ENCODE measurements at places on chromosomes 4 and X. TPM values are rescaled to one million over a fixed set of nuclear protein-coding genes. Genes with fewer than 3 reads are reported as not detected.

DNA sequence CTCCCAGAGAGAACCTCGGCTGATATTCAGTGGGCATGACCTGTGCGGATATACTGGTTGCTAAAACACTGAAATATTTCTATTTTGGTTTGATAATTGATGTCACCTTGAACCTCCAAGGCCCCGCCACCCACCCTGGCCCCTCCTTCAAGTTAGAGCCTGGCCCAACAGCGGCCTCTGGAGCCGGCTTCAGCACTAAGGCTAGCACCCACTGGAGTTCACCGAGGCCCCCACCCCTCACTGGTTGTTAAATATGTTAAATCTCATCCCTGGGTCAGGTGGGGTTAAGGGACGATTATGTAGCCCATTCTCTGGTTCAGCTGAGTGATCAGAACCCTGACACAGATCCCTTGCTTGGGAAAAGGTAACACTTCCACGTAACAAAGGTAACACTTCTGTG is 24.3 kb downstream of the SEL1L3 start:
- no peak for DNase-seq

GRCh38 chr4:40923316-40924095 is 173.8 kb downstream of the NSUN7 start:
- no peak for DNase-seq

- no peak for DNase-seq
Measured at GRCh38 chrX:132984058-132984650, 25.7 kb upstream of the HS6ST2 start.

DNA sequence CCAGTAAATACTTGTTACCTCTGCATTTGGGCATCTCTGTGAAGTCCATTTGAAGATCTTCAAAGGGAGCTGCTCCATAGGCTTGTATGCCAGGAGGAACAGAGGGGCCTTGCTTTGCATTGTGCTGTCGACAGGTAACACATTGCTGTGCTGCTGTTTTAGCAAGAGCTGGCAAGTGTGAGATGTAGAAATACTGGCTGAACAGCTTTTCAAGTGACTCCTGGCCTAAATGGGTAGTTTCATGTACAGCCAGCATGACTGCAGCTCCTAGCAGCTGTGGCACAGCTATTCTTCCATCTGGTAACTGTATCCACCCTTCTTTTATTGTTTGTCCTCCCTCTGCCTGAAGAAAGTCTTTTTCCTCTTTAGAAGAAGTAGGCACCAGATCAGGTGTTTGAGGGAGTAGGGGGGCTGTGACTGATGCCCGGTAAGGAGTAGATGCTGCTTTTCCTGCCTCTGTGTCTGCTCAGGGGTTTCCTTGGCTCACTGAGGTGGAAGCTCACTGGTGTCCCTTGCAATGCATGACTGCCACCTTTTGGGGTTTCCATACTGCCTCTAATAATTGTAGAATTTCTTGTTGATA is 965.3 kb downstream of the CCSER1 start:
- DNase-seq, result no peak

- DNase-seq, result no peak
Measured at GRCh38 chrX:32137525-32137924, 1065.7 kb upstream of the FTHL17 start.

CXCL1 gene
- total RNA-seq, result 114 TPM

DNA sequence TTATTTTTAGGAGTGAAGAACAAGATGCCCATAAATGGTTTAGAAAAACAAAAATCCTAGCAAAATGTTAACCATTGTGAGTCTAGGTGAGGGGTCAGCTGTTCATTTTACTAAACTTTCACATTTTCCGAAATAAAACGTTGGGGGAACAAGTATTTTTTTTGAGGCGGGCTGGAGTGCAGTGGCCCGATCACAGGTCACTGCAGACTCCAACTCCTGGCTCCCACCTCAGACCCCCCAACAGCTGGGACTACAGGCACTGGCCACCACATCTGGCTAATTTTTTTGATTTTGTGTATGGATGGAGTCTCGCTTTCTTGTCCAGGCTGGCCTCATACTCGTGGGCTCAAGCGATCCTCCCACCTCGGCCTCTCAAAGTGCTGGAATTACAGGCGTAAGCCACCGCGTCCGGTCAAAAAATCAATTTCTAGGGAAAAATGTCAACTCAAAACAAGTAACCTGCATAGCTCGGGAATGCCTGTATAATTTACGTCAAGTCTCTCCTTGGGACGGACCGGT is 742 bp upstream of the TAF1 start:
- DNase-seq, result no peak

- no peak for DNase-seq
Measured at GRCh38 chr4:177986236-177986635, 544.0 kb upstream of the AGA start.

DNA sequence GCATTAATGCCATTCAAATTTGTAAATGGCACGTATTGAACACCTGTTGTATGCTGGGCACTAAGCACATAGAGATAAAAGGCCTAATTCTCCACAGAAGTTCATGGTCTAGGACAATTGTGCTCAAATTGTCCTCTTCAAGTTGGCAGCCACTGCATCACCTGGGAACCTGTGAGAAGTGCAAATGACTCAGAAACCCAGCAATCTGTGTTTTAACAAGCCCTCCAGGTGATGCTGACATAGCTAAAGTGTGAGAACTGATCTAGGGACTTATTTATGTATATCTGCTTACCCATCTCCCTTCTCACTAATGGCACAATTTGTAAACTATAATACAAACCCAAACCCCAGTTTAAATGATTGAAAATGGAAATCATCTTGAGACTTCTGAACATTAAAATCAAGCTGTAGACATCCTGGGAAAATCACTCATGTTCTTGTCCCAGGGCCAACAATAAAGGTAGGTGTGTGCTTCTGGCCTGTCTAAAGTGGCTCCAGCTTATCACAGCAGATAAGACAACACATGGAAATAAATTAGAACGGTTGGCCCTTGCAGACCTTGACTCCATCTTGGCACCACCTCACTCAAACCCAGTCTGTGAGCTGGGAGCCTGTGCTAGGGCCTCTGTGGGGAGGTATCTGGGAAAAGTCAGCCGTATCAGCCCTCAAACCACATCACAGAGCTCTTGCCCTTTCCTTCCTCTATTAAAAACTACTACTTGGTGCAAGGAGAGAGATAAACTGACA is 46.8 kb downstream of the UCHL1 start:
- no peak for DNase-seq

TMPRSS11D gene
- not detected for total RNA-seq

DNA sequence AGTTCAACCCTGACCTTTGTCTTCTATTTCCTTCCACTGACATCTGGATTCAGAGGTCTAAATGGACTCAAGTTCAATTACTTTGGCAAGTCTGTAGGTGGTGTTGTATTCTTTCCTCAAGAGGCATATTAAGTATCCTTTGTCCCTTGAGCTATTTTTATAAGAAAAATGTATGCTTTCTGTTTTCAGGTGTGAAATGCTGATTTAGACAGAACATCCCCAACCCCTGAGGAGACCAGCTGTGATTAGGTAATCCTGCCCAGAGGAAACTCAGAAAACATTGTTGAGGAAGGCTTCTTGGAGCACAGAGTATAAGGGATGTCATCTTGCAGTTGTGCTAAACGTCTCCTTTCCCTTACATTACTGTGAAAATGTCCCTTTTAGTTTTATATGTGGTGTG is 46.6 kb upstream of the EGFL6 start:
- DNase-seq, result no peak

DNA sequence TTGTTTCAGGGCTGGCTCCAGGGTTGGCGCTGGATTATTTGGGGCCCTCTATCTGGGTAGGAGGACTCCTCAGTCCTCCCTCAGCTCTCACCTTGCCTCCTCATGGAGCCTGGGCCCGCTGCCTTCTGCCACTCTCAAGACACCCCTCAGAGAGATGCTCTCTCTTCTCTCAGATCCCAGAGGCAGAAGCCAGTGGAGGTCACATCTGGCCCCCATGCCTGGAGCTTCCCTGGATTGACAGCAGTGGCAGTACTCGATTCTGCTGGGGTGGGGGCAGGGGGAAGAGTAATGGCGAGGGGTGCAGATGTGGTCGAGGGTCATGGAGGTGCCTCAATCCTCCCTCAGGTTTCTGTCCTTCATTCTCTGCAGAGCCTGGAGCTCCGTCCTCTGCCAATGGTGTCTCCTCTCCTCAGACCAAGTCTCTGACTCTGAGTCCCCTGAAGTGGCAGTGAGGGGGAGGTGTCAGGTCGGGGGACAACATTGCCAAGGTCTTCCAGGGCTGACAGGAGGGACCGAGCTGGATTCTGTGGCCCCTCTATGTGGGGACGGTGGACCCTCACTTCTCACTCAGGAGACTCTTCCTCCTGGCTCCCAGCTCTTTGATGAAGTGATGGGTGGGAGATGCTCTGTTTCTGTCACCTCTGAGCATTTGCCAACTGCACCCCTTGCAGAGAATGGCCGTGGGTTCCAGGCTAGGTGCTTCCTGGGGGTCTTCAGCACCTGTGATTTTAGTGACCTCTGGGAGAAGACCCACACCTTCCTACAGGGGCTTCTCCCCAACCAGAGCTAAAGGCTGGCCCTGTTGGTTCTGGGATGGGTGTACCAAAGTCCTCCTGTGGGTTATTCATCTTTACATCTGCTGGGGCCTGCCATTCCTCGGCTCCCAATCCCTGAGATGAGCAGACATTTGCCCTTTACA is 10.9 kb upstream of the HSFX1 start:
- DNase-seq, result no peak

TMEM35A gene
- 0.19 TPM for total RNA-seq

ATP2B3 gene
- total RNA-seq, result not detected

ABLIM2 gene
- 34.2 TPM for total RNA-seq

GRCh38 chr4:158811216-158811540 is 42.4 kb downstream of the FNIP2 start:
- no peak for DNase-seq

DNA sequence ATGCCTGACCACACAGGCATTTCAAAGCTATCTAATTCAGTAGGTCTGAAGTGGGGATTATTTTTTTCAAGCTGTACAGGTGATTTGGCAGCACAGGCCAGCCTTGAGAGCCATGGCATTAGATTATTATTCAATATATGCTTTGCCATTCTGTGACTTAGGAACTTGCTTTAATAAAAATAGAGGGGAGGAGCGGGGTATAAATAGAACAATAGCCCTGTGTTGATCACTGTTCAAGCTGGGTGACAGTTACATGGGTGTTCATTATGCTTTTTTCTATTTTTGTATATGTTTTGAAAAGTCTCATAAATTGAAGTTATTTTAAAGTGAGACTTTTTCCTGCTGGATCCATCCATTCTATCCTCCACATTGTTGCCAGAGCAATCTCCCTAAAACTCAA is 20.3 kb downstream of the HUWE1 start:
- DNase-seq, result no peak

DNA sequence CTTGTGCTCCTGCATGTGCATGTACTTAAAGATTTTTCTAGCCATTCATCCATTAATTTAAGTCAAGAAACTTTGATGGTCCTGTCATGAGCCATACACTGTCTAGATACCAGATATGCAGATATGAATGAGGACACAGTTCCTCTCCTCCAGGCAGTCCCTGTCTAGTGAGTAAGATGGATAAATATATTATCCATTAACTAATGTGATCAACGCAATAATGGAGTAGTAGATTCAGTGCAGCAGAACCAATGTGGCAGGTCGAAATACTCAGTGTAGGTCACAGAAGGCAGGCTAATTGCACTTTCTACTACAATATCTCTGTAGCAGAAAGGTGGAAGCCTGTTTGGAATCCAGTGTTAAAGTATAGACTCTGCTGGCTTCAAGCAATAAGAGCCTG is 112.5 kb downstream of the PCDH7 start:
- DNase-seq, result no peak

- no peak for DNase-seq
Measured at GRCh38 chrX:7027071-7027470, 120.4 kb upstream of the STS start.

PNCK gene
- 0.60 TPM for total RNA-seq

DNA sequence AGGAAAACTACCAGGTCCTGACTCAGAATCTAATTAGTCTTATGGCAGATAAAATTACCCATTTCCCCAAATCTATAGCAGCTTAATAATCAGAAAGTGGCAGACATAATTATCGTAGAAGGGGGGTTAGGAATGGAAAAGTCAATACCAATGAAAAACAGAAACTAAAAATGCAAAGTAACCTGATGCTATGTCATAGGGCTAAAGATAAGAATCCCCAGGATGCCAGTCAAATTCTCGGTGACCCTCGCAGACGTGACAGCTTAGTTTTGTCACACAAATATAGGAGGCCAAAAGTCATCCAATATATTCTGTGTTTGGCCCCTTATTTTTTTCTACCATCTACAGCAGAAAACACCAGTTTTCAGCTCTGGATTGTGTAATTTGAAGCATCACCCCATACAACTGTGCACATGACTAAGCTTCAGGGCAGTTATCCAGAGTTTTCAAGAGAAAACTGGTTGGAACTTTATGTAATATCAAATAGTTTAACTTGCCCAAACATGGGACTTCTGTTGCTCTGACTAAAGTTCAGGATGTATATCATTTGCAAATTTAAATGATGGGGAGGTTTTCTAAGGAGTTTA is 30.9 kb downstream of the RASSF6 start:
- DNase-seq, result no peak

DNA sequence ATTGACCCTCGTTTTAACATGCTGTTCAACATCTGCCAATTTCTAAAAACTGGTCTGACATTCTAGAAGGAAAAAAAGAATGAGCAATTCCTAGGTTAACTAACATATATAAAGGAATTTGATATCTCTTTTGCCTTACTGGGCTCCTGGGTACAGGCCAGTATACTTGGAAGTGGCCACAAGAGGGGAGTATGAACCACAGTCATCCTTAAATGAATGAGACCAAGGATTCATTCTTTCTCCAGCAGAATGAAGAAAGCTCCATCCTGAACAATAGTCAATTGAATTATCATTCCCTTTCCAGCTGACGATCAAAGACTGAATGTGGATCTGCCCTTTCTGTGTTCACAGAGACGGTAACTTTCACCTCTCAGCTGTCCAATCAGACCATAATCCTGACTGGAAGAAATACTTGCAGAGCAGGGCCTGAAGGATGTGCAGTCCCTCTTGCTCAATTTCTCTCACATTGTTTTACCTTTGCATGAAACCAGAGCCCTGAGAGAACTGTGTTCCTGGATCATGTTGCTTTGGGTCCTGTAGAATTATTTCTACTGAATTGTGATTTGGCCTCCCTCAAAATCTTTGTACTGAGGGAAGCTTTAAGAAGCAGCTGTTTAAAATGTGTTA is 14.8 kb upstream of the SPARCL1 start:
- DNase-seq, result no peak

TMPRSS11B gene
- total RNA-seq, result not detected

PASD1 gene
- not detected for total RNA-seq

GABRE gene
- total RNA-seq, result 199 TPM

GRCh38 chrX:109858602-109859341 is 125.7 kb upstream of the ACSL4 start:
- DNase-seq, result no peak

- no peak for DNase-seq
Measured at GRCh38 chrX:35276115-35276514, 333.5 kb downstream of the FAM47B start.

- DNase-seq, result no peak
Measured at GRCh38 chr4:74320559-74321118, 12.4 kb downstream of the EPGN start.

DNA sequence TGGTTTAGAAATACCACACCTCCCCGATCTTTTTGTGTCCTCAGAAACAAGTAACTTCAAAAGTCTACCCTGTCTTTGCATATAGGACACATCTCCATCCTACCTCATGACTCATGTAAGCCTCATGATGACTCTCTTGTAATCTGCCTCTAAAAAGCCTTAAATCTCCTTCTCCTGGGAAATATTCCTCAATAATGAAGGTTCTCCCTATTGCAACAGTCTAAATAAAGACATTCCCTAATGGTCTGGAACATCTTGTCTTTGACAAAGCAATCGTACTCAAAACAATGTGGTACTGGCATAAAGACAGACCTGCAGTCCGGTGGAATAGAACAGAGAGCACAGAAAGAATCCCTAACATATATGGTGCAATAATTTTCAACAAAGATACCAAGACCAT is 257.7 kb downstream of the OPHN1 start:
- no peak for DNase-seq

- no peak for DNase-seq
Measured at GRCh38 chr4:170226288-170226687, 136.5 kb upstream of the AADAT start.

Data from omental fat pad (tissue), 4 donors.